SJCRH30 (cell line): ENCODE measurements at places on chromosomes 3 and 15.
A peak's percentile ranks its signal among the peaks of the same experiment; 100 is the strongest.

DNA sequence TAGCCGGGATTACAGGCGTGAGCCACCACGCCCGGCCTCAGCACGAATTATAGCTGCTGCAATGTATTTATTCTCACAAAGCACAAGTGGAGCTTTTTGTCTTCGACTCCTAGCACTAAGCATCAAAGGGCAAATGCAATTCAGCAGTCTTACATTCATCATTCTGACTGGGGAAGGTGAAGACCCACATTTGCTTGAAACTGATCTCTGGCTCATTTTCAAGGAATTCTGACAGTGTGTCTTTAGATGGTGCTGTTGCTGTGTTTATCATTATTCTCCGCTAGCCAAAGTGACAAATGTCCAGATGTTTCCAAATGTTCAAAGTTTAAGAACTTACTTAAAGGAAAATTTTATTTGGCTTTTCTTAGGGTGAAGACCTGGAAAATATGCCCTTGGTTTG is 55.9 kb downstream of the SGO1 start:
- H3K36me3 ChIP-seq, result no peaks in the 10 kb centered on the region
- no peak for DNase-seq
- H3K4me3 ChIP-seq, result no peak overlapping the region
- no peaks in the 10 kb centered on the region for H3K27me3 ChIP-seq
- no peak overlapping the region for H3K27ac ChIP-seq

- no peak overlapping the region for H3K4me3 ChIP-seq
- H3K36me3 ChIP-seq, result 0 out of 2 replicates have a peak, but pooled peaks cover 3% of the 10 kb centered on the region
- DNase-seq, result no peak
- H3K27ac ChIP-seq, result no peak overlapping the region
Observed at GRCh38 chr3:30620402-30621360, 14.3 kb downstream of the TGFBR2 start.

GRCh38 chr3:31943041-31943440 is 38.0 kb downstream of the OSBPL10 start:
- no peaks in the 10 kb centered on the region for H3K4me1 ChIP-seq
- no peaks in the 10 kb centered on the region for H3K36me3 ChIP-seq
- no peak overlapping the region for H3K27ac ChIP-seq
- no peaks in the 10 kb centered on the region for H3K27me3 ChIP-seq
- DNase-seq, result no peak

DNA sequence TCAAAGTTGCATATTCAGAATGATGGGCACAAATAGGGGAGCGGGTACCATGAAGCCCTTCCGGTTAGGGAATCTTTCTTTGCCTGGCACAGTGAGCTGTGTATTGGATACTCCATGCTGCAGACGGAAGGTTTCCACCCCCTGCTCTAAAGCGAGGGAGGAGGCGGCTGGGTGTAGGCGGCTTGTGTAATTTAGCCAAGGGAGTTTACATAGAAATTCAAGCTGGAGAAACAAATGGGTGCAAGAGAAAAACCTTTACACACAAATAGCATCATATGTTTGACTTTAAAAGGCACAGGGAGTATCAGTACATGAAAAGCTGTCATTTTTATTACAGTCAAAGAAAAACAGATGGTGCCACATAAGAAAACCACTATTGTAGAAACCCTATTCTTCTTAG is 59.3 kb upstream of the ADCY5 start:
- no peak overlapping the region for H3K27ac ChIP-seq
- DNase-seq, result no peak
- H3K4me3 ChIP-seq, result no peak overlapping the region
- no peaks in the 10 kb centered on the region for H3K4me1 ChIP-seq

GRCh38 chr3:5126586-5126985 is 4.5 kb downstream of the ARL8B start:
- no peaks in the 10 kb centered on the region for H3K27me3 ChIP-seq
- H3K36me3 ChIP-seq, result peaks cover 3% of the 10 kb centered on the region; the same call in 1 of the 2 replicates
- no peak overlapping the region for H3K4me3 ChIP-seq

DNA sequence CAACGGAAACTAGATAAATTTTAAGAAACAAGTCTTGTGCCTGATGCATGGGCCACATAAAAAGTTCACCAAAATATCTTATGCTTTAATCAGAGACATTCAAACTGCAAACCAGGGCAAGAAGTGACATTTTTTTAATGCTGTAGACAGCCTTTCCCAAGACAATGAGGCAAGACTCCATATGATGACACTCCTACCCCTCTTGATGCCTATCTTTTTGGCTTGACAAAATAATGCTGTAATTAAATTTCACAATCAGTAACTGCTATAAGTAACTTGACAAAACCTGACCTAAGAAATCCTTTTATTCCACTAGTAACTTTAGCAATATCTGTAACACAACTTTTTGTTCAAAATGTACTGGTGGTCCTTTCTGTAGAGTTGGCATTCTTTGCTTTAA is 48.7 kb downstream of the ECT2 start:
- no peaks in the 10 kb centered on the region for H3K36me3 ChIP-seq
- H3K4me3 ChIP-seq, result no peak overlapping the region
- no peak overlapping the region for H3K27ac ChIP-seq
- DNase-seq, result no peak
- H3K27me3 ChIP-seq, result no peaks in the 10 kb centered on the region
- no peaks in the 10 kb centered on the region for H3K4me1 ChIP-seq

DNA sequence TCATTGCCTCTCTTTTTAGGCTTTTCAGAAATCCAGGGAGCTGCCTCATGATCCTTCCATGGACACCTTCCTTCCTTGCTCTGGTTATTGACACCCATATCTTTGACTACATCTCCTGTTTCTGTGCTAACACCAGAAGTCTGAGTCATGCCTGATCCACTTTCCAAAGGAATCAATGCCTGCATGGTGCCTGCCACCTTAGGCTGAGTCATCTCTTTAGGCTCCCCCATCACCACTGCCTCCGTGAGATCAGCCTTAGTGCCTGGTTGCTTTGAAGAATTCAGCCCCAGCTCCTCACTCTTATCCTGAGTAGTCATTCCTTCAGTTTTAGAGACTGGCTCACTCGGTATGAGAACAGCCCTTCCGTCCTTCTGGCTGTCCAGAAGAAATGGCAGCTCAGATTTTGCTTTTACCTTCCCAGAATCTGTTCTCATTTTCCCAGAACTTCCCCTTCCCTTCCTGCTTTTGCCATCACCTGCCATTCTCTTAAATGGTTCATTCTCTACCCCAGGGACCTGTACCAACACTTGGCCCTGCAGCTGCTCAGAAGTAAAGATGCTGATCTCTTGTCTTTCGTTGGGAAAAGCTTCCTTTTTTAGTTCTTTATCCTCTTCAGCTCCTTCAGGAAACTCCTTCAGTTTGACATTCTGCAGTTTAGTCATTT is 105.3 kb downstream of the MAP4 start:
- no peak overlapping the region for H3K27ac ChIP-seq
- no peak overlapping the region for H3K4me3 ChIP-seq
- no peaks in the 10 kb centered on the region for H3K4me1 ChIP-seq
- H3K36me3 ChIP-seq, result peaks cover 23% of the 10 kb centered on the region
- no peaks in the 10 kb centered on the region for H3K27me3 ChIP-seq
- peak; percentile 32 for DNase-seq

DNA sequence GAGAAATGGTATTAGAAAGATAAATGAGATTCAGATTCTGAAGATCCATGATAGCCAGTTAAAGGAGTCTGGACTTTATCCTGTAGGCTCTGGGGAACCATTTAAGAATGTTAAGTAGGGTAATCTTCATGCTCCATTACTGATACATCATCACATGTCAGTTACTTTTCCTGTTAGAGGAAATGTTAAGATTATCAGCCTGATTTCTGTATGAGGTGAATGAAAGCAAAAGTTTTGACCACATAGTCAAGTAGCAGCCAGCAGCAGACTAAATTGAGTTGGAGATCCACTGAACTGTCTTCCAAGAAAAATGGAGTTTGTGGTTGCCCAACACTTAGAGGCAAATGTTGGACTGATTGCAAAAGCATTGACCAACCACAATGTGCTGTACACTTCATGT is 4.7 kb upstream of the COPB2 start:
- H3K36me3 ChIP-seq, result no peaks in the 10 kb centered on the region
- H3K4me3 ChIP-seq, result no peak overlapping the region
- H3K27ac ChIP-seq, result no peak overlapping the region
- no peaks in the 10 kb centered on the region for H3K4me1 ChIP-seq
- no peak for DNase-seq

- H3K4me1 ChIP-seq, result no peaks in the 10 kb centered on the region; the same call in 1 of the 2 replicates
- no peak overlapping the region for H3K27ac ChIP-seq
- H3K4me3 ChIP-seq, result no peak overlapping the region
- DNase-seq, result peak; percentile 4
Observed at GRCh38 chr3:4680871-4681300, 187.7 kb downstream of the ITPR1 start.

DNA sequence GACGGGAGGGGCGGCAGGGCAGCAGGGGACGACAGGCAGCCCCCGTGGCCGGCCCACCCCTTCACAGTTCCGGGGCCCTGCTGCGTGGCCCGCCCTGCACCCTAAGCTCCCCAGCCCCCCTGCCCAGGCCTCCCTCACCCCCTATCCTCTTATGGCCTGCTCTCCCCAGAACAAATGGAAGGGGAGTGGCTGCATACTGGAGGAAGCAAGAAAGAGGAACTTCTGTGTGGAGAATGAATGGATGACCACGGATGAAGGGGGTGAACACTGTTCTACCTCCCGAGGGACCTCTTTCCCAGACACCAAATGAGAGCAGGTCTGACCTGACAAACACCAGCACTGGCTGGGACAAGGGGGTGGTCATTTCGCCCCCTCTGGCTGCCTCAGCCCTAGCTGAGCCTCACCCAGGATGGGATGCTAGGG is 25.0 kb downstream of the SEC61A1 start:
- no peak for DNase-seq
- no peak overlapping the region for H3K4me3 ChIP-seq
- H3K4me1 ChIP-seq, result peaks cover 10% of the 10 kb centered on the region
- H3K27ac ChIP-seq, result no peak overlapping the region

- H3K36me3 ChIP-seq, result peaks cover 9% of the 10 kb centered on the region; the same call in 1 of the 2 replicates
- no peak overlapping the region for H3K27ac ChIP-seq
- peaks cover 7% of the 10 kb centered on the region for H3K4me1 ChIP-seq
- no peak overlapping the region for H3K4me3 ChIP-seq
- H3K27me3 ChIP-seq, result no peaks in the 10 kb centered on the region
Observed at GRCh38 chr15:52023169-52023922, 4.3 kb downstream of the MAPK6 start.

DNA sequence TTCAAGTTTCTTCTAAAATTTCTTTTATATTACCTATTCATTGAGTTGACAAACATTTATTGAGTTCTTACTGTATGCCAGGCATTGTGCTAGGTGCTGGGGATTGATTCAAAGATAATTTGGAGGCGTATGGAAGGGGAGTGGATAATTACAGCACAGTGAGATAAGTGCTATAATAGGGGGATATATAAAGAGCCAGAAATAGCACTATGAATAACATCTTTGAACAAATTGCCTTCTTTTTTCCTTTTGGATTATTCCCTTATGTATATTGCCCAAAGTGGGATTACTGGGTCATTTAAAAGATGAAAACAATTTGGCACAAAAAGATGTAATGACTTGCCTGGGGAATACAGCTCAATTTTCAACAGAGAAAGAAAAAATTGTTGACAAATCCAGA is 64.6 kb downstream of the LPP start:
- no peak for DNase-seq
- no peaks in the 10 kb centered on the region for H3K27me3 ChIP-seq
- H3K4me3 ChIP-seq, result no peak overlapping the region
- no peaks in the 10 kb centered on the region for H3K36me3 ChIP-seq

DNA sequence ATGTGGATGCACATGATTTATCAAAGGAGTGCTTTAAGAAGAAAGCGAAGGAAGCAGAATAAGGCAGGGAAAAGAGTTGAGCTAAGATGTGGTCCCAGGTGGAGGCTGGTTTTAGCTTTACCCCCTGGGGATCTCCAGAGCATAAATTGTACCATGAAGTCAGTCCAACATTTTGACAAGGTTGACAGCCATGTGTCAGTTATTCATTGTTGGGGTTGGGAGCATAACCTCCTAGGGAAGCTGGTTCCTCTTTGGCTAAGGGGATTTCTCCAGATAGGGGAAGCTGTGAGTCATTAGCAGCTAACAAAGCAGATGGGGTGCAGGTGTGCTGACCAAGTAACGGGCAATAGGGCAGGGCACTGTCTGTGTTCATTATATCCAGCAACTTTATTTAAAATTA is 123.7 kb upstream of the IGSF10 start:
- DNase-seq, result no peak
- H3K4me1 ChIP-seq, result no peaks in the 10 kb centered on the region
- H3K36me3 ChIP-seq, result no peaks in the 10 kb centered on the region
- no peak overlapping the region for H3K4me3 ChIP-seq
- H3K27me3 ChIP-seq, result no peaks in the 10 kb centered on the region

- H3K27ac ChIP-seq, result no peak overlapping the region
- no peak overlapping the region for H3K4me3 ChIP-seq
- no peaks in the 10 kb centered on the region; the same call in 1 of the 2 replicates for H3K36me3 ChIP-seq
- DNase-seq, result no peak
- H3K27me3 ChIP-seq, result no peaks in the 10 kb centered on the region
Observed at GRCh38 chr3:23574822-23575315, 230.9 kb upstream of the UBE2E1 start.

DNA sequence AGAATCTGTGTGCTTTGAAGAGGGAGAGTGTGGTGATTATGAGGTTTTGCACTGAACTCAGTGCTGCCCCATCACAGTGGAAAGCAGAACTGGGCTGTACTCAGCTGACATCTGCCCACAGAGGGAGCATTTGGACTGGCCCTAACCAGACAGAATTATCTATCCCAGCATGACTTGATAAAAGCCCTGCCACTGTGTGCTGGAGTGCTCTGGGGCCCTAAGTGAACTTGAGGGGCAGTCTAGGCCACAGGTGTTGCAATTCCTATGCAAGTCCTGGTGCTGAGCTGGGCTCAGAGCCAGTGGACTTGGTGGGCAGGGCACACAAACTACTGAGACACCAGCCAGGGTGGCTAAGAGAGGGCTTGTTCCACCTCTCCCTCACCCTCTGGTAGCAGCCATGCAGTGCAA is 269.2 kb upstream of the CTNNB1 start:
- no peak overlapping the region for H3K4me3 ChIP-seq
- peak; percentile 28 for DNase-seq
- H3K27ac ChIP-seq, result no peak overlapping the region
- H3K4me1 ChIP-seq, result peaks cover 6% of the 10 kb centered on the region; the same call in 1 of the 2 replicates
- no peaks in the 10 kb centered on the region for H3K27me3 ChIP-seq

DNA sequence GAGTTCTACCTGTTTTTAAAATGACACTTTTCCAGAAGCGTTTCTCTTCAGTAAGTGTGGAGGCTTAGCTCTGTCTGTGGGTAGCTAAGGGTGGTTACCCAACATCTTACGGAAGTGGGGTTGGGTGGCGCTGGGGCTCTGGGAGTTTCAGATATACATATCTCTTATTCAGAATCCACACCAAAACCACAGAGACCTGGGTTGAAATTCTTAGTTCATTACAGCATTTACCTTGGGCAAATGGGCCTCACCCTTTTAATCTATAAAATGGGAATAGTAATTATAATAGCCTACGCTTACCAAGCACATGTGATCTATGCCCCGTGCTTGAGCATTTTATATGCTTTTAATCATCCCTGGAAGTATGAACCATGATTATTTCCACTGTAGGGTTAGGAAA is 9.4 kb downstream of the PTPRG start:
- no peak overlapping the region for H3K4me3 ChIP-seq
- no peak for DNase-seq
- no peak overlapping the region for H3K27ac ChIP-seq
- H3K4me1 ChIP-seq, result no peaks in the 10 kb centered on the region
- no peaks in the 10 kb centered on the region for H3K27me3 ChIP-seq
